Kidney epithelial cell (primary cell): ENCODE measurements at places on chromosomes 6 and 20. TPM values are rescaled to one million over a fixed set of nuclear protein-coding genes. Genes with fewer than 3 reads are reported as not detected.

DNA sequence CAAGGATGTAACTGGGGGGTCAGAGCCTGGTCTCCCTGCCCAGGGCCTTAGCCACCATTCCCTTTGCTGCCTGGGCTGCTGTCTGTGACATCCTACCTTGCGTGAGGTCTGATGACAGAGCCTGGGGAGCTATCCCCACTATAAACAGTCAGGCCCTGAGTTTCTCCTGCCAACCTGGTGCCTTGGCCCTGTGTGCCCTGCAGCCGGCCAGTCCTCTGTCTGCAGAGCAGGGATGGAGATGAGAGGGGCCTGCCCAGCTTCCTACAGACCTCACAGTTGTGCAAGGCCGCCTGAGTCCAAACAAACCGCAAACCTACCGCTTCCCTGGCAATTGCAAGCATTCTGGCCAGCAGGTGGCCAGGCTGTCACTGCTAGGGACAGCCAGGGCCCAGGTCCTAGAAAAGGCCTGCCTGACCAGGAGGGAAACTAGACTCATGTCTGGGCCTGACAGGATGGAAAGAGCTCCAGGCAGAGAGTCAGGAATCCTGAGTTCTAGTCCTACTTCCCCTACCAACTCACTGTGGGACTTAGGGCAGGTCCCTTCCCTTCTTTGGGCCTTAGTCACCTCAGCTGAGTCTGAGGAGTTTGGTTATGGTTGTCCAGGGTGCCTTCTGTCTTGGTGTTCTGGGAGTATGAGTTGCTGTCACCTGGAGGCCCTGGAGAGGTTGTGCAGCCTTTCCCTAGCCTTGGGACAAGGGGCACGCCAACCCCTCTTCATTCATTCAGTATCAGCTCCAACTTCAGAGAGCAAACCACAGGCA is 86.2 kb downstream of the VEGFA start:
- DNase-seq, result no peak

- no peak for DNase-seq
Observed at GRCh38 chr6:10414756-10415616, at the start of gene TFAP2A. TSS of gene TFAP2A (minus strand) at chr6:10415074. CDS start at chr6:10414991, 83 bp downstream.

The SAMD3 gene
- 0.07 TPM in 1 of 2 replicates, not detected in the other for total RNA-seq

The PTPRK gene
- 117 and 127 TPM in 2 replicates for total RNA-seq

DNA sequence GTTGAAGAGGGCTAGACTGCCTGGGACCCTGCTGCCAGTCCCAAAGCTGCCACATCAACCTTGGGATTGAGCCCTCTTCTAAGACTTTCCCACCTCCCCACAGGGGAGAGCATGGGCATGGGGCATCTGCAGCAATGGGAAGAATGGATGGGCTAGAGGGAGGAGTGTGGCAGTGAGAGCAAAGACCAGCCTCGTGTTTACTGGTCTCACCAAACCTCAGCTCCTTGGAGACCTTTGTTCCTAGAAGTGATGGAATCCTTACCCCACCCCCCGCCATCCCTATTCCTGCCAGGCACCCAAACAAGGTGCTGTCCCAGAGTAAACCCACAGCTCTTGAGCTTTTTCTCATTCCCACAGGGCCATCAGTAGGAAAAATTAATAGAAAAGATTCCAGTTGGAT is 20.0 kb upstream of the ARMC12 start:
- DNase-seq, result no peak

GRCh38 chr20:41308290-41308711 is 9.2 kb downstream of the ZHX3 start:
- peak; percentile 88 for DNase-seq

GRCh38 chr6:57106990-57107389 is 17.0 kb downstream of the ZNF451 start:
- DNase-seq, result no peak

The GNRH2 gene
- 0.27 TPM in 1 of 2 replicates, not detected in the other for total RNA-seq

The OXT gene
- total RNA-seq, result not detected in 2 replicates

DNA sequence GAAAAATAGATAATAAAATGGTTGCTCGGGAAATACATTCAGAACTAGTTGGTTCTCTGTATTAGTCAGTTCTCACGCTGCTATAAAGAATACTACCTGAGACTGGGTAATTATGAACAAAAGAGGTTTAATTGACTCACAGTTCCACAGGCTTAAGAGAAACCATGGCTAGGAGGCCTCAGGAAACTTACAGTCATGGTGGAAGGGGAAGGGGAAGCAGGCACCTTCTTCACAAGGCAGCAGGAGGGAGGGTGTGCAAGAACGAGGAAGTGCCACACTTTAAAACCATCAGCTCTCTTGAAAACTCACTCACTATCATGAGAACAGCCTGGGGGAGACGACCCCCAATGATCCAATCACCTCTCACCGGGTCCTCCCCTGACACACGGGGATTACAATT is 24.2 kb upstream of the SNX9 start:
- no peak for DNase-seq

GRCh38 chr6:34349211-34349610 is 43.3 kb downstream of the NUDT3 start:
- no peak for DNase-seq

The TCF21 gene
- 0.33 and 0.68 TPM in 2 replicates for total RNA-seq

DNA sequence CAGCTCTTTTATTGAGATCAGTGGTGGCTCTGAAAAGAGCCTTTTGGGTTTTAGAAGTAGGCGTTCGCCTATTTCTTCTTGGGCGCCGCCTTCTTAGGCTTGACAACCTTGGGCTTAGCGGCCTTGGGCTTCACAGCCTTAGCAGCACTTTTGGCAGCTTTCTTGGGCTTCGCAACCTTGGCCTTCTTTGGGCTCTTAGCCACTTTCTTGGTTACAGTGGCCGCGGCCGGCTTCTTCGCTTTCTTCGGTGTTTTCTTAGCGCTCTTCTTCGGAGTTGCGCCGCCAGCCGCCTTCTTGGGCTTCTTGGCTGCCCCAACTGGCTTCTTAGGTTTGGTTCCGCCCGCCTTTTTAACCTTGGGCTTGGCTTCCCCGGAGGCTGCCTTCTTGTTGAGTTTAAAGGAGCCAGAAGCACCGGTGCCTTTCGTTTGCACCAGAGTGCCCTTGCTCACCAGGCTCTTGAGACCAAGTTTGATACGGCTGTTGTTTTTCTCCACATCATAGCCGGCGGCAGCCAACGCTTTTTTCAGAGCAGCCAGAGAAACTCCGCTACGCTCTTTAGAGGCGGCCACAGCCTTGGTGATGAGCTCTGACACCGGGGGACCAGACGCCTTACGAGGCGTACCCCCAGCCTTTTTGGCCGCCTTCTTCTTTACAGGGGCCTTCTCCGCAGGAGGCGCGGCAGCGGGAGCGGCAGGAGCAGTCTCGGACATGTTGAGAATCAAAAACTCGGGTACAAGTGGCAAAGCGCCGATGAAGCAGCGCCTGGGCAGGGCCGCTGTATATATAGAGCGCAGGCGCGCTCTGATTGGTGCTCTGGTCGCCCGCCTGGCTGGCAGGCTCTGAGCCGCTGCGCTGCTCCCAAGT is 31.3 kb upstream of the HFE start:
- peak; percentile 61 for DNase-seq

GRCh38 chr6:127851197-127851596 is 49.7 kb downstream of the THEMIS start:
- no peak for DNase-seq

The GNAS-AS1 gene
- total RNA-seq, result 0.07 and 1.3 TPM in 2 replicates

The KCNB1 gene
- total RNA-seq, result not detected in 2 replicates

DNA sequence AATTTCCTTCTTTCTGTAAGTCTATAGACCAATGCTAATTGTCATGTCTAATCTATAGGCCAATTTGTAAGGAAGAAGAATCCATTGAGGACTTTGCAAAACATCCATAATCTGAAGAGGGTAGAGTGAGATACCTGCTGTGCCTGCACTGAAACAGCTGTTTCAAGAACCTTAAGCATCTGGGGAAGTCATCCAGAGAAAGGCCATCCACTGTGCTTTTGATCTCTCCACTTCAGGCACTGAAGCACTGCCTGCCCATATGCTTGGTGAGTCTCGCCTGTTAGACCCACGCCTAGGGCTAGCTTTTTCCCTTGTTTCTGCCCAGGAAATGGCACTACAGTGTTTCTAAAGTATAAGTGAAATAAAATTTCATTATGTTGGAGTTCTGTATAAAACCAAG is 921.8 kb upstream of the EPHA7 start:
- DNase-seq, result no peak

DNA sequence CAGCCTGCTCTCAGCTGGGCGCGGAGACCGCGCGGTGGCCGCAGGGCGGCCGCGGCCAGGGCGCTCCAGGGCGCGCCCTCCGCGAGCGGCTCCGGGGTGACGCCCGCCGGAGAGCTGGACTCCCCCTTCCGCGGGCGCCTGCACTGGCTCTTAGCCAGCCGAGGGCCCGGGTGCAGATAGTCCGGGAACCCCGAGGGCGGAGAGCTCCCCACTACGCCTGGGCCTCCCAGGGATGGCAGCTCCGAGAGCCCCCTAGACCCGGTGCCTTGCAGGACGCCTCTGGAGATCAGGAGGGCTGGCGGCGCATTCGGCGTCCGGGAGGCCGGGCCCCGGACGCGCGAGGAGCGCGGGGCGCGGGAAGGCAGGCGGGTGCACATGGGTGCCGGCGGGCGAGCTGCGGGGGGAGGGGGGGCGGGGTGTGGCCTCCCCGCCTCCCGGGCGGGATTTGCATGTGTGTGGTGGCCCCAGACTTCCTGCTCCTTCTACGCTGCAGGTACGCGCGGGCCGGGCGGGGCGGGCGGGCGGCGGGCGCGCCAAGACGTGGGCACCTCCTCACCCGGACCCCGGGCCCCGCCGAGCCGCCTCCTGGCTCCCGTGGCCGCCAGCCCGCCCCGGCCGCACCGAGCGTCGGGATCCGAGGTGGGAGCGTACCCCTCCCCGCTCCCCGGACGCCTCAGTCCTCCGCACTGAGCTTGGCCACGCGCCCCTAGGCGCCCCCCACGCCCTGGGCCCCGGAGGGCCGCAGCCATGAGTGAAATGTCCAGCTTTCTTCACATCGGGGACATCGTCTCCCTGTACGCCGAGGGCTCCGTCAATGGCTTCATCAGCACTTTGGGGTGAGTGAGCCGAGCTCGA is at the start of gene ITPR3:
Gene ITPR3, plus strand, starts transcription at position 467 of the 855 bp plus-strand sequence. Its CDS starts 281 bp downstream, at position 748.
- DNase-seq, result no peak

The POU5F1 gene
- 0.21 and 0.68 TPM in 2 replicates for total RNA-seq

GRCh38 chr6:6694825-6695624 is 106.5 kb downstream of the LY86 start:
- DNase-seq, result no peak

GRCh38 chr6:161422710-161423680 is 149.1 kb upstream of the AGPAT4 start:
- DNase-seq, result no peak

DNA sequence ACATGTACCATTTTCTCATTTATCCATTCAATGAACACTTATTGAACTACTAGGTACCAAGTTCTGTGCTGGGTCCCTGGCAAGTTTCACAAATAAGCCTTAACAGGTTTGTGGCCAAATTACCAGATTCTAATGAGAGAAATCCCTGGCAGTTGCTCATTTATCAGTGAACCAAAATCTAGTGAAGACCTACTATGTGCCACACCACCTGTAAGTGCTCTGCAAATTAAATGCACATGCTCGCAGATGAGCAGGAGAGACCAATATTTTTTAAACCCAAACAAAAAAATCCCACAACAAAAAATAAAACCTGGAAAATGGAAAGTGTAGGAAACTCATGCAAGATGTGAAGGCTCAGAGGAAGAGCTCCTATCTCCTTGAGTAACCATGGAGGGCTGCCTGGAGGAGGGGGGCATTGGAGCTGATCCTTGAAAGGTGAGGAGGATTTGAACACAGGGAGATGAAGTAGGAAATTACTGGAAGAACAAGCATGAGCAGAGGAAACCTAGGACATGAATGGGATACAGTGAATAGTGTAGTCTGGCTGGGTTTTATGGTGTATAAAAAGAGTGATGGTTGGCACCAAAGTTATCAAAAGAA is 48.9 kb downstream of the CDH22 start:
- no peak for DNase-seq

GRCh38 chr20:21682521-21682954 is 22.9 kb upstream of the PAX1 start:
- DNase-seq, result no peak

- no peak for DNase-seq
Observed at GRCh38 chr20:19710336-19711120, 47.5 kb upstream of the RIN2 start.

The KIF25 gene
- not detected in 2 replicates for total RNA-seq

GRCh38 chr6:17492350-17492749 is 99.0 kb downstream of the CAP2 start:
- no peak for DNase-seq

DNA sequence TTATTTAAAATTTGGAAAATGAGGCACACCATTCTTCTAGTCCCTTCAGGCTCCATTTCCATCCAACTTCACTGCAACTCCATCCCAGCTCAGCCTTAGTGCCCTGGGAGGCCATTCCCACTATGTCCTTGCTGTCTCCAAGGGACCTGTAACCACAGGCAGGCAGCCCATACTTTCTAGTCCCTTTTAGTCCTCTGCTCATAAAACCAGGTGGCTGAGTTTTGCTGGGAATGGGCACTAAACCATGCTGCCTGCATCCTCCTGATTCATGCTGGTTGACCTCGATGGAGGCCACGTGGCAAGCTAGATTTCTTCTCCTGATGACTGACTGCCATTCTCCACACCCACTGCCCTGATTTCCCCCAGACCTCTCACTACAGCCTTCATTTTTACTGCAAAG is 27.5 kb upstream of the MYMX start:
- no peak for DNase-seq

- DNase-seq, result no peak
Observed at GRCh38 chr20:19868441-19868840, 110.4 kb downstream of the RIN2 start.

The DUSP15 gene
- 4.1 and 4.5 TPM in 2 replicates for total RNA-seq

- no peak for DNase-seq
Observed at GRCh38 chr20:38034961-38035360, 1.4 kb downstream of the RPRD1B start.

The VSTM2L gene
- total RNA-seq, result 0.46 and 1.6 TPM in 2 replicates

- no peak for DNase-seq
Observed at GRCh38 chr20:58546756-58547622, 31.8 kb upstream of the APCDD1L start.

DNA sequence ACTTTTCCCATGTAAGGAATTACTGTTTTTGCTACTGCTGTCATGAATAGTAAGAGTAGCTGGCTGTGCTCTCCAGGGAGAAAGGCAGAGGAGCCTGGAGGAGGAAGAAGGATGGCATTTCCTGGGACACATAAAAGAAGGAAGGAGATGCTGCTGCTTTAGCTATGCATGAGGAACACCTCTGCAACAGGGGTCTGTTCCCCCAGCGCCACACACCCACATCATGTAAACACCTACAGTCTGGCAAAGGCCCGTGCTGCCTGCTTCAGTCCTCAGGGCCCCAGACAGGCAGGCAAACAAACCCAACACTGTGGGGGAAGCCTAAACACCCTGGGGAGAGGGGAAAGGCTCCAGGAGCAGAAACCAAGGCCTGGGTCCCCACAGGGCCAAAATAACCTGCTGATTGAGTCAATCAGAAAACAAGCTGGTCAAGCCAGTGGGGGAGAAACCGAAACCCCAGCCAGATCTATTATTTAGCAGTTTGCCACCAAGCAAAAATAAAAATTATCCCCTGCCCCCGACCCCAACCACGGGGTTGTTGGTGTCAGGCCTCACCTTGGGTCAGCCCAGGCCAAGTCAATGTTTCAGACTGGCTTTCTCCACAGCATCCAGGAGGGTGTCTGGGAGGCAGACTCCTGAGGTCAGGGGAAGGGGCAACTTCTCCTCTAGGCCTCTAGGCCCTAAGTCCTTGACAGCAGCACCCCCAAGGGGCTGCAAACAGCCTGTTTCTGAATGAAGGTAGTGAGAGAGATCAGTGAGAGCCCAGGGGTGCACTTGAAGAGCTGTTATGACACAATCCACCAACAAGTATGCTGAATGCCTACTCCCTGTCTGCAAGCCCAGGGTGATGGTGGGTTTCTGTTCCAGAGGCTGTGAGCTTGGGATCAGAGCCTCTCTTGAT is 34.6 kb upstream of the SCUBE3 start:
- DNase-seq, result no peak
